ENCODE measurements at places on chromosomes 1 and 21.

GRCh38 chr1:11882814-11883538 is 24.2 kb upstream of the NPPB start:
- no peak for DNase-seq

DNA sequence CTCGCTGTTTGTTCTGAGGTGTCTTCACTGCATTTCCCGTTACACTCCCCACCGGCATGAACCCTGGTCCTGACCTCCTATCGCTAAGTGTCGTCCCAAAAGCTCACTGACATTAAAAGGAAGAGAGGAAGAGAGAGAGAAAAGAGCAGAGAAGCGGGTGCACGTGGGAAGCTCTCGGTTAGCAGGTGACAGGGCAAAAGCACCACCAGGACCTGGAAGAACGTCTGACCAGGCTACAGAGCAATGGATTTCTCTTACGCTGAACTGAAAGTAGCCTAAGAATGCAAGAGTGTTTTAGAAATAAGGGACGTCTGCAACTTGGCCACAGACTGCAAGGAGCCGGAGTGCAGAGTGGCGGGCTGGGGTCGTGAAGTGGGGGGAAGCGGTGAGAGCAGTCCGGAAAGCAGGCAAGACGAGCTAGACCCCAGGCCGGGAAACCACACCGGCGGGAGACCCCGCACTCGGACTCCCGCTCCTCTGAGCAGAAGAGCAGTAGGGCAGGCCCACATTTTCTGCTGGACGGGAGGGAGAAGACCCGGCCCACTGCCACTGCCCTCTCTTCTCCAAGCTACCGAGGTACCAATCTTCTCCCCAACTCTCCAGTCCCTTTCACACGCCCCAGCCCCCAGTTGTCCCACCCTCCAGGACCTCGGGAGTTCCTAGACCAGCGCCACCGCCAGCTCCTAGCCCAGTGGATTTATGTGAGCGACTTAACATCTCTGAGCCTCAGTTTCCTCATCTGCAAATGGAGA is 8.3 kb upstream of the MPZL1 start:
- no peak for DNase-seq

DNA sequence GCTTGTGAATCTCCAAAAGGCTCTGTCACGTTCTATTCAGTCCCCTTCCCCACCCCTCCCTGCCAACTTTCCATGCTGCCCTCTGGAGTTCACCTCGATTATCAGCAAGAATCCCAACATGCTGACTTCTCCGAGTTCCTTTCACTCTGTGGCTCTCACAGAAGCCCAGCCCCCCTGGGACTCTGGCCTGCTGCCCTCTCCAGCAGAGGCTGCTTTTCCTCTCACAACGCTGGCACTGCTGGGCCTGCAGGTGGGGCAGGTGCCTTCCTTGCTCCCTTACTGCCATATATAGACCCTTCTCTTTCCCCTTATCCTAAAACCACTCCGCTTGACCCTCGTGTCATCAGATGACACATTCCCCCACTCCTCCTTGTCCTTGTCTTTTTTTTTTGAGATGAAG is 10.2 kb upstream of the RNF186 start:
- no peak for DNase-seq

GRCh38 chr1:43329995-43330751 is 7.4 kb upstream of the MPL start:
- DNase-seq = peak; percentile 76

GRCh38 chr21:40021558-40022351 is 154.5 kb downstream of the PCP4 start:
- no peak for DNase-seq

Data from HL-60 (cell line).